ENCODE measurements at places on chromosomes 2 and 18. TPM values are rescaled to one million over a fixed set of nuclear protein-coding genes. Genes with fewer than 3 reads are reported as not detected.

The CDH2 gene
- total RNA-seq = 1.0 TPM

- no peak for DNase-seq
These were observed 6.3 kb downstream of the MTERF4 start for GRCh38 chr2:241095594-241096290.

GRCh38 chr2:120831086-120831485 is 95.4 kb downstream of the GLI2 start:
- no peak for DNase-seq

The SERPINB12 gene
- not detected for total RNA-seq

DNA sequence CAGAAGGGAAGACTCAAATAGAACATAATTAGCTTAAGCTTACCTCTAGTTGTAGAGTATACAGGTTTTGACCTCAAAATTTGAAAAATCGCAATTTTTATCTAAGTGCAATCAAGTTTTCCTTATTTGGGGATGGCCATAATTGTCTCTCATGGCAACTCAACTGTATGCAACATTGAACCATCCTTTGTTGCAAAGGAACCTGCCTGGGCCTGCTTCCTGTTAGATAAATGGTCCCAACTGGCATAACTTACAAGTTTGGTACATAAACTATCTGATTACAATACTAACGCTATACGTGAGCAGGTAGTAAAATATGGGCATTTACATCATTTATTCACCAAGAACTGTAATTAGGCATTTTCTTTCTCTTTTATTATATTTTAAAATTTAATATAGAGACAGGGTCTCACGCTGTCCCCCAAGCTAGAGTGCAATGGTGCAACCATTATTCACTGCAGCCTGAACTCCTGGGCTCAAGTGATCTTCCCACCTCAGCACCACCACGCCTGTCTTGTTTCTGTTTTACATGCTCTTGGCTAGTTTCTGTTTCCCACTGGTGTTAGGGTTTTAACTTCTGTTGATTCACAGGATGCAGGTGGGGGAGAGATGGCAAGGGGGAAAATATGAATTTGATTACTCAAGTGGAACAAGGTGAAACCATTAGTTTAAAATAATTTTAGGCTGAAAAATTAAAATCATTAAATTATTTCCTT is 55.3 kb upstream of the B3GNT2 start:
- DNase-seq = no peak

DNA sequence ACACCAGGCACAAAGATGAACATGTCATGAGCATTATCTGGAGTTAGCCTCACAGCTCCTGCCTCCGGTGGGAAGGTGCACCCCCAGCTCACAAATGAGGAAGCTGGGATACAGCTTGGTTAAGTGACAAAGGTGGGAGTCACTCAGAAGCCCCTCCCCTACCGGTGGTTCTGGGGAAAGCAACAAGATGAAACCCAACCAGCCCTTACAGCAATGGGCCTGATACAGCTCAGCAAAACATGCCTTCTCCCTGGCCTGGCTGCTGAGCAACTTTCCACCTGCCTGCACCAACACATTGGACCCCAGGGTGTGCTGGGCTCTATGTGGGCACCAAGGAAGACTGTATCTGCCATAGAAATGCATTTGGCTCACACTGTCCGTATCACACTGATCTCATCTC is 113.2 kb downstream of the GYPC start:
- DNase-seq = peak; percentile 20

DNA sequence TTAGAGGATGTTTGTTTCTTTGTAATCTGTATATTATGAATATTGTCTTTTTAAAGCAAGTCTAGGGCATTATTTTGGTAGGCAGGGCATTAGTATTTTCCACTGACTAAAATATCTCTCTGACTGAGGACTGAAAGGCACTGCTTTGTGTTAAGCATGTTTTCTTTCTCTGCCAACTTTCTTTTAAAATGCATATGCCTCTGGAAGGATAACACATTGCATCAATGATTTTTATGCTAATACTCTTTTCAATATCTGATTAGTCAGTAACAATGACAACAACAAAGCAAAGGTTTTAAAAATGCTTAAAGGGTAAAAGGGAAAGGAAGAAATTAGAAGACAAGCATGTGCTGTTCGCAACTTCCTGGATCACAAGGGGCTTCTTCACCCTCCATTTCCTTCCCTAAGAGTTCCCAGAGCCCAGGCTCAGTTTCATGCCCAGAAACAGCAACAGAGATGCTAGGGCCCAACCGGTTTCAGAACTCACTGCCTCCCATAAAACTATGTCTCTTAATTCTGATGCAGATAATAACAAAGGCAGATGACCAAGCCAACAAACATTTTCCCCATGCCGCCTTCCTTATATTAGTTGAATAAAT is 786.8 kb upstream of the ACVR2A start:
- DNase-seq = no peak

The DPP10 gene
- total RNA-seq = 7.4 TPM

DNA sequence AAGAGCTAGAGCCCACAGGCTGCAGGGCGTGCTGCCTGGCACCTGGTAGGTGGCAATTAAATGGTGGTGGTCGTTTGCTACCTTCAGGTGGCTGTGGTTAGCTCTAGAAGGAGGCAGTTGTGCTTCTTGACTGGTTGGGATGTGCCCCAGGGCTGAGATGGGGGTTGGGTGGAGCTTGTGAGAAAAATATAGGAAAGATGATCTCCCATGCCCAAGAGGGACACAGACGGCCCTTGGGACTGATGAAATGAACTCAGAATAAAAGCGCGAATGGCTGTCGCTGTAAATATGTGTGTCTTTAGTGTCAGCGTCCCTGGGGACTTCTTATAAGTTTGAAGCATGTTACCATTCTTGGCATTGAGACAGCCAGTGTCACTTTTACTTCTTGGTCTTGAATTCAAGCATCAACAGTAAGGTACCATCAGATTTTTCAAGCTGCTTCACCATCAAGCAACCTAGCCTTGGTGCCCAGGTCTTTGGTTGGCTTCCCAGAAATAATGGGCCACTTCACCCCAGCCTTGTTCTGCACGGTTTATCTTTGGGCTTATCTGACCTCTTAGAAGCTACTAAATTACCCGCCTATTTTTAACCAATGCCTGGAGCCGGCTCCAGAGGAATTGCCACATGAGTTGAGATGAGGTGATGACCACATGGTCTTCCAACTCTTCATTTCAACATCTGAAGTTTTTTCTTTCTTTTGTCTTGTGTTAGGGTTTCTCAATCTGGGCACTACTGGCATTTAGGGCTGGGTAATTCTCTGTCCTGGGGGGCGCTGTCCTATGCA is 11.9 kb downstream of the LRRFIP1 start:
- DNase-seq = no peak

The CDCA7 gene
- 2.5 TPM for total RNA-seq

DNA sequence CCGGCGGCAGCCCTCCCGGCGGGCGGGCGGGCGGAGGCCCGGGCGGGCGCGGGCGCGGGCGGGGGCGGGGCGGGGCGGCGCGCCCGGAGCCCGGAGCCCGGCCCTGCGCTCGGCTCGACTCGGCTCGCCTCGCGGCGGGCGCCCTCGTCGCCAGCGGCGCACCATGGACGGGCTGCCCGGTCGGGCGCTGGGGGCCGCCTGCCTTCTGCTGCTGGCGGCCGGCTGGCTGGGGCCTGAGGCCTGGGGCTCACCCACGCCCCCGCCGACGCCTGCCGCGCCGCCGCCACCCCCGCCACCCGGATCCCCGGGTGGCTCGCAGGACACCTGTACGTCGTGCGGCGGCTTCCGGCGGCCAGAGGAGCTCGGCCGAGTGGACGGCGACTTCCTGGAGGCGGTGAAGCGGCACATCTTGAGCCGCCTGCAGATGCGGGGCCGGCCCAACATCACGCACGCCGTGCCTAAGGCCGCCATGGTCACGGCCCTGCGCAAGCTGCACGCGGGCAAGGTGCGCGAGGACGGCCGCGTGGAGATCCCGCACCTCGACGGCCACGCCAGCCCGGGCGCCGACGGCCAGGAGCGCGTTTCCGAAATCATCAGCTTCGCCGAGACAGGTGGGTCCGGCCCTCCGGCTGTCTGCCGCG is at the start of gene INHBB:
Gene INHBB (plus strand): TSS at position 111 of the 641 bp plus-strand sequence. CDS start 53 bp downstream, at position 164.
- no peak for DNase-seq

The C2orf15 gene
- total RNA-seq = 1.2 TPM

The ZC3H6 gene
- total RNA-seq = 6.6 TPM

DNA sequence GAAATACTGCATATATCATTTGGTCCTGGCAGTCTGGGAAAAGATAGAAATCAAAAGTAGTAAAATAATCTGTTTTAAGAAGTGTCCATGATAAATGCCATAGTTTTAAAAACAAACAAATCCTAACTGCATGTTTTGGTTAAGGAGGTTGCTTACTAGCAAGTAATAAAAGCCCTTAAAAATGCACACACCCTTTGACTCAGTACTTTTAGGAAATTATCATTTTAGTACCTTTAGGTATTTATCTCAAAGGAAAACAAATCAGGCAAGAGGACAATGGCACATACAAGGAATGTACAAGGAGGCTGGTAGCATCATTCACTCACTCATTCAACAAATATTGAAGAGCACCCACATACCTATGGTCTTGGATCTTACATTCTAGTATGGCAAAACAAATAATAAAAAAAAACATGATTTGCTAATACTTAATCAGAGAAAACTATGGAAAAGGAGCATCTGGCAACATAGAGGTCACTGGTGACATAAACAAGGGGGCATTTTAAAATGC is 67.6 kb downstream of the OLA1 start:
- no peak for DNase-seq

- DNase-seq = no peak
These were observed 4.2 kb downstream of the ADCY3 start for GRCh38 chr2:24915796-24916195.

The TCF23 gene
- total RNA-seq = not detected

Measured in pancreas (tissue), 10 donors.